Memory B cell (primary cell): ENCODE measurements at places on chromosomes 5 and 9.

- DNase-seq, result no peak
Measured at GRCh38 chr5:43401827-43402226, 10.4 kb downstream of the CCL28 start.

DNA sequence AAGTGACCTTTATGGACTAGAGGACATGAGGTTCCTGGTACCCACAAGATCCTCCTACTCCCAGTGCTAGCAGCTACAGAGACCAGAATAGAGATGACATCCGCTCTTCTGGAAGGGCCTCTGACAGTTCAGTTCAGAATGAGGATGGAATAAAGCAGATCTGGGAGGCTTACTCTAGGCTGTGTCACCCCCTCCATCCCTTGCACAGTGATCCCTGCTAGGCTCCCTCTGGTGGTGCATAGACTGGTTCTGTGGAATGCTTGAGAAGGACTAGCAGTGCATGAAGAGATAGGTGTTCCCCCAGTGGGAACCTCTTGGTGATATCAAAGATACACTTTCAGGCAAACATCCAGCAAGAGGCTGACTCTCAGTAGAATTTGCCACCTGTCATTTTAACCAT is 83.0 kb downstream of the NPR3 start:
- no peak for DNase-seq

DNA sequence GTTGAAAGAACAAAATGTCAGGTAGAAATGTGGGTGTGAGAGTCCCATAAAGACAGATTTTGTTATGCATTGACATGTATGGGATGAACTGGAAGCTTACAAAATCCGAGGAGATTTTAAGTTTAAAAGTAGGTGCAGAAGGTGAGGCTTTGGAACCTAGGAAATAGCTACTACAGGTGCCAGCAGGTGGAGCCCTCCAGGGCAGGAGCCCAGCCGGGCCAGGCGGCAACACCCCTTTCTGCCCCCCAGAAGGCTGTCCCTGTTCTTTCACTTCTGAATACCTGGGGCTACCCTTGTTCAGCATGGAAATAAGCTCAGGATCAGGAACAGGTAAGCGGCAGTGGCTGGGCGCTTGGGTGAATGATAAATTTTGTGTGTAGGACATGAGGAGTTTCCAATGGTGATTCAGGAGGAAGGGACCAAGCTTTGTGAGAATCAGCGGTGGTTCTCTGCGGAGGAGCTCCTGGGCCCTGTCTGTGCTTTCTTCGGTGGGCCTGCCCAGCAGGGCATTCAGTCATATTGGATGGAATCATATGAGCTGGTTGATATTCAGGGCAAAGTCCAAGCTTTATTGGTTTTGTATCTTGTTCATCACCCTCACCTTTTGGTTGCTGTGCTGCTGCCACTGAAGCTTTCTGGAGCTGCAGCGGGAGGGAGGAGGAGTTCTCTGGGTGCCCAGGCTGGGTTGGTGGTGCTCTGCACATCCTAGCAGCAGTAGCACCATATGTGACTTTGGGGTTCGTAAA is 12.3 kb downstream of the PCBD2 start:
- no peak for DNase-seq

- peak; percentile 51 for DNase-seq
Measured at GRCh38 chr5:123610665-123611405, 98.9 kb downstream of the CSNK1G3 start.

- no peak for DNase-seq
Measured at GRCh38 chr5:54794135-54794975, 191.0 kb downstream of the ESM1 start.

DNA sequence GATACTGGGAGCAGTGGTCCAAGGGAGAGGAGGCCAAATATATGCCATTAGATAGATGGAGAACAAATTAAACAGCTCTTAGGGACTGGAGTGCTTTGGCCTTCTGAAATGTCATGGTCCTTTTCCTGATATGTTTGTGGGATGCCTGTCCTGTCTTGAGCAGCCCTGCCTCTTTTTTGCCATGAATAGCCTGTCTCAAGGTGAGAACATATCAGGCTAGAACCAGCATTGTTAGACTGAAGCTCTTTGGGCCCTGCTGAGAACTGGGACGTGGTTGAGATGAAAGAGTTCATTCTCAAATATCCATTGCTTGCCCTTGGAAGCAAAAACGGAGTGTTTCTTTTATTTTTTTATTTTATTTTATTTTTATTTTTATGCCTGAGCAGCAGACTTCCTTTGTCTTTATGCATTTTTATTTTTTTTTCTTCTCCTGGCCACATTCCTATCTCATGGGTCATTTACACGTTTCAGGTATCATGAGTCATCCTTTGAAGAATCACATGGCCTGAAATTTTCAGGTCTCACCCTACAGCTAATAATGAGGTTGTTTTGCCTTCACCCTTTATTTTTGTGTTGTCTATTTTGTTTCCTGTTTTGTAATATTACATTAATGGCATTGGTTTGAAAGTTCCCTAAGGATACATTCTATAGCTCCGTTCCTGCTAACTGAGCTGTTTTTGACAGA is 371.4 kb downstream of the PSAT1 start:
- DNase-seq, result no peak

DNA sequence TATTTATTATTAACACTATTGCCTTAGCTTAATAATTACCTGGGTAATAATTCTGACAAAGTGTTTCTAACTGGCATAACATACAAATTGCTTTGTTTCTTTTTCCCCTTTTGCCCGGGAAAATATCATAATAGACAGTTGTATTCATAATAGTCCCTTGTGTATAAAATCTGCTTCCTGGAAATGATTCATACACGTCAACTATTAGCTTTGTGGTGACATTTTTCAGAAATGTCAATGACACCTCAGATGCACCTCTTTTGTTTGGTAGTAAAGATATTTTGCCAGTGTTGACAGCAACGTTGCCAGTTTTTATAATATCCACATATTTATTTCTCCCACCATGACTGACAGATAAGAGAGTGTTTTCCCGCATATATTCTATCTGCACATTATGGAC is 73.0 kb downstream of the RASEF start:
- DNase-seq, result no peak

- DNase-seq, result peak; percentile 7
Measured at GRCh38 chr5:135313405-135313804, 85.6 kb downstream of the MACROH2A1 start.

DNA sequence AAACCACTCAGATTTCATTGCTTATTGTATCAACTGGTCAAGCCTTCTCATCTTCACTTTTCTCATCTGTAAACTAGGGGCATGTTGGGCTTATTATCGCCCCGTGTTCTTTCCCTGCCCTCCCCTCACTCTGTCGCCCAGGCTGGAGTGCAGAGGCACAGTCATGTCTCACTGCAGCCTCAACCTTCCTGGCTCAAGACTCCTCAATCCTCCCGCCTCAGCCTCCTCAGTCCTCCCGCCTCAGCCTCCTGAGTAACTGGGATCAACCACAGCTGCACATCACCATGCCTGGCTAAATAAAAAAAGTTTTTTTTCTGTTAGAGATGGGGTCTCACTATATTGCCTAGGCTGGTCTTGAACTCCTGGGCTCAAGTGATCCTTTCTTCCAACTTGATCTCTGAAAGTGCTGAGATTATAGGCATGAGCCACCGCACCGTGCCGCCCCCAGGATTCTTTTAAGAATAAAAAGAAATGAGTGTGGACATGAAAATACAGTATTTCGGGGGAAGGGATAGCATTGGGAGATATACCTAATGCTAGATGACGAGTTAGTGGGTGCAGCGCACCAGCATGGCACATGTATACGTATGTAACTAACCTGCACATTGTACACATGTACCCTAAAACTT is 2.0 kb downstream of the MAML1 start:
- no peak for DNase-seq

DNA sequence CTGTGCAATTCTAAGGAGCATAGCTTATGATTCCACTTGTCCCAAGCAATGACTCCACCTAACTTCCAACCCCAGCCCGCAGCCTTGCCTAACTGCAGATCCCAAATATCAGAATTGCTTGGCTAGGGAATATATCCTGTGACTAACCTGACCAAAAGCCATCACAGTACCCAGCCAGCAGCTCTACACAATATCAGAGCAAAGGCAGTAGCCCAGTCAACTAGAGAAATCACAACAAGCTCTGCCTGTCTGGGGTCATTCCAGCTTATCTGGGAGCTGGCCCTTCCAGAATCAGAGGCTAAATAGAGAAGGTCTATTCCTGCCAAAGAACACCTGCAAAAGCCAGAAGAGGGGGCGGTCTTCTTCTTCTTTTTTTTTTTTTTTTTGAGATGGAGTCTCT is 9.3 kb upstream of the KIAA1958 start:
- no peak for DNase-seq

DNA sequence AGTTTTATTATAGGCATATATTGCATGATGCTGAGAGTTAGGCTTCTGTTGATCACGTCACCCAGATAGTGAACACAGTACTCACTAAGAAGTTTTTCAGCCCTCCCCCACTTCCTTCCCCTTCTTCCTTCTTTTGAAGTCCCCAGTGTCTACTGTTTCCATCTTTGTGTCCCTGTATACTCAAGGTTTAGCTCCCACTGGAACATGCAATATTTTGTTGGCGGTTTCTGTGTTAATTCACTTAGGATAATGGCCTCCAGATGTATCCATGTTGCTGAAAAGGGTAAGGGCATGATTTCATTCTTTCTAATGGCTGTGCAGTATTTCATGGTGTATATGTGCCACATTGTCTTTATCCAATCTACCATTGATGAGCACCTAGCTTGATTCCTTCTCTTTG is 764.3 kb downstream of the MTRR start:
- no peak for DNase-seq

GRCh38 chr5:116289276-116289675 is 204.5 kb downstream of the COMMD10 start:
- DNase-seq, result no peak

DNA sequence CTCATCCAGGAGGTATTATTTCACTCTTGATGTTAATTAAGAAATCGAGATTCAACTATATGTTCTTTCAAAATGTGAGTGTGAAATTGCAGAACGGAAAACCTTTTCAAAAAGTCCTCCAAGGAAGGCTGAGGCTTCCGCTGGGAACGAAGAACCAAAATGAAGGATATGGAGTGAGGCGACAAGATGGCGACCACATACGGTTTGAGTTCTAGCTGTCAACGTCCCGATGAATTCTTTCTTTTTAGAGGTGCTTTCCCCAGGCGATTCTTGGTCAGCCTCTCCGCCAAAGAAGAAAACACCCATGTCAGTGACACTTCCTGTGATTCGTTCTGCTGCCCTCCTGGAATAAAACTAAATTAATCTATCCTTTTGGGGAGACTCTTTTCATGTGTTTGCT is 78.3 kb upstream of the ADAMTS16 start:
- DNase-seq, result no peak

DNA sequence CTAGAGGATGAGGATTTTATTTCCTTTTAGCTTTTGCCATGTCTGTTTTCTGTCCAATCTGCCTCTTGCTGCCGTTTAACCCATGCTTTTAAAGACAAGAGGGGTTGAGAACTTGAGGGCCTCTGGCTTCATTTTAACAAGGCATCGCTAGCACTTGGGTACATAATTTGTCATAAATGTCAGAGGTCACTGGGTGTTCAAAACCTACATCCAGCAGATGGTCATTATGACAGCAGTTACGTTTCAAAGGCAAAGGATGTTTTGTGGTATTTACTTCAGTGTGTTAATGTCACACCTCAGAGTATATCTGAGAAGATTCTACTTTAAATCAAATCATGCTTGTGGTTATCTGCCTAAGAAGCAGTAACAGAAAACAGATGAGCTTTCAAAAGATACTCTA is 918.3 kb downstream of the NR2F1-AS1 start:
- DNase-seq, result no peak

- no peak for DNase-seq
Measured at GRCh38 chr5:59648038-59648831, 245.3 kb downstream of the PDE4D start.

DNA sequence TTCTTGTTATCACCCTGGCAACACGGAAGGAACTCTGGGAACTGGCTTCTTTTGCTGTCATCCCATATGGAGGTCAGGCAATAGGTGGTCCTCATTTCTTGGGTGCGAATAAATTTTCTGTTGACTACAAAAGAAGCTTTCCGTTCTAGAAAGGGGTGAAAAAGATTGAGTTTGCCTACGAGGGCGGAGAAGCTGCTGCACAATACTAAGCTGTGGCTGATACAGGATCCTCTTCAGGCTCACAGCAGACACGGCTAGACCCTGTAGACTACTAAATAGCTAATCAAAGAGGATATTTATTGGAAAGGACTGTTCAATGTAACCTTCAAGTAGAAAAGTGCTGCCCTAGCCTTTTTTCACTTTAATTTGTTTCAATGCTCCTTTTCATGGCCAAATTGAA is 58.1 kb downstream of the TJP2 start:
- DNase-seq, result no peak

- DNase-seq, result no peak
Measured at GRCh38 chr5:87394411-87395165, 18.1 kb downstream of the CCNH start.

DNA sequence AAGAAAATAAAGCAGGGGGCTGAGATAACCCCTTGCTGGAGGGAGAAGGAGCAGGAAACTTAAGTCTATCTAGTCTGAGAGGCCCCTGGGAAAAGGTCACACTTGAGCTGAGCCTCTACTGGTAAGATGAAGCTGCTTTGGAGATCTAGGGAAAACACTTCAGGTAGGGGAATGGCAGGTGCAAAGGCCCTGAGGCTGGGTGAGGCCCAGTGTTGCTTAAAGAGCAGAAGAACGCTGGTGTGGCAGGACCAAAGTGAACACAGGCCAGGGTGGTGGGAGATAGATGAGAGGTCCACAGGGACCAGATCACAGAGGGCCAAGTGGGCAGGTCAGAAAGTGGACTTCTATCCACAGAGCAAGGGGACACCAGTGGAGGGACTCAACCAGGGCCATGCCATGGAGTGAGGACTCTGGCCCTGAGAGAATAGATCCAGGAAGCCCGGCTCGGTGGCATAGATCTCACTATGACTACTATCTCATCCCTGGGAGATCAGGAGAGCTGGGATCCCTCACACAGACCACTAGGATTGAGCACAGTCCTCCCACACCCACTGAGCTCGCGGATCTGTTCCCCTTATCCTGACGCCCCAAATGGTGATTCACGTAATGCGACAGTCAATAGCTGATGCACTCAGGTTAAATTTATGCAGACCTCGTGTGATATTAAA is 17.6 kb upstream of the NEURL1B start:
- DNase-seq, result no peak

DNA sequence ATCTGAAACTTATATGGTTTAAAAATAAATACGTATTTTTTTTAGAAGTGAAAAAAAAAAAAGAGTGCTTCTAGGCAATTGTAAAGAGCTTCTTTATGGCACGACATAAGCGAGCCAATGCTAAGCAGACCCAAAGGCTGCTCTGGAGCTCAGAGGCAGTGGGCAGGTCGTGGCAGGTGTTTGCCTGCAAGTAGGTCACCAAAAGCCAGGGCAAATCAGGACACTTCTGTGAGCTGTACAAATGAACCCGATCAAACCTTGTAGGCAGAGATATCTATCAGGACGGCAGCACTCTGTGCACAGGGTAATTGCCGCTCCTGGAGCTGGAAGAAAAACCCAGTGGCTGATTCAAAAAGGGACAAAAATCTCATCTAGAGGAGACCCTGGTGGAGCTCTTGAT is 75.9 kb downstream of the IRX2 start:
- no peak for DNase-seq
